ENCODE measurements at places on chromosomes 13 and 19.

- no peak for DNase-seq
Observed at GRCh38 chr19:40335855-40336600, 12.2 kb downstream of the C19orf47 start.

- DNase-seq, result no peak
Observed at GRCh38 chr13:40213779-40214178, 452.7 kb downstream of the FOXO1 start.

GRCh38 chr13:99916366-99917103 is 55.0 kb downstream of the ZIC5 start:
- no peak for DNase-seq

DNA sequence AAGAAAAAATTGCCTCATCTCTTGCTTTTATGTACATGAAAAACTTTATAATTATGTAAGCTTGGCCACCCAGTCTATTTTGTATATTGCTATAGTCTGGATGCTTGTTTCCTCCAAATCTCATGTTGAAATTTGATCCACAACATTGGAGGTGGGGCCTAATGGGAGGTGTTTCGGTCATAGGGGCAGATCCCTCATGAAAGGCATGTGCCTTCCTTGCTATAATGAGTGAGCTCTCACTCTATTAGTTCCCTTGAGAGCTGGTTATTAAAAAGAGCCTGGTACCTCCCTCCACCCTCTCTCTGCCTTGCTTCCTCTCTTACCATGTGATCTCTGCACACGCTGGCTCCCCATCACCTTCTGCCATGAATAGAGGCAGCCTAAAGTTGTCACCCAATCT is 1005.1 kb downstream of the PCDH9 start:
- DNase-seq, result no peak

DNA sequence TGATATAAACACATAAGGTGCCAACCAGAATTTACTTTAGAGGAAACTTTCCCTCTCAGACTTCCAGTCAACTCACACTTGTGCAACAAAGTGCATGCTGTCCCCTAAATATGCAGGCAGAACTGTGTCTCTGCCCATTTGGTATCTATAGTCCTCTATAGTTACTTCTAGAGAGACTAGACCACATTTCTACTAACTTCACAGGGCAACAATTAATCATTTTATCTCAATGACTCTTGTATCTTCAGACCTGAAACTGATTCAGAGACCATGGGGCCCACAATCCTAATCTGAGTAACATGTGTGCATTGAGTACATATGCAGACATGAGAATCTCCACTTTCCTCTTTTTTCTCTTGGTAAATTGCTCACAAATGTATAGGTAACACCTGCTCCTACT is 158.1 kb downstream of the ZNF486 start:
- DNase-seq, result no peak

- DNase-seq, result no peak
Observed at GRCh38 chr13:114151565-114152284, 19.3 kb upstream of the RASA3 start.

DNA sequence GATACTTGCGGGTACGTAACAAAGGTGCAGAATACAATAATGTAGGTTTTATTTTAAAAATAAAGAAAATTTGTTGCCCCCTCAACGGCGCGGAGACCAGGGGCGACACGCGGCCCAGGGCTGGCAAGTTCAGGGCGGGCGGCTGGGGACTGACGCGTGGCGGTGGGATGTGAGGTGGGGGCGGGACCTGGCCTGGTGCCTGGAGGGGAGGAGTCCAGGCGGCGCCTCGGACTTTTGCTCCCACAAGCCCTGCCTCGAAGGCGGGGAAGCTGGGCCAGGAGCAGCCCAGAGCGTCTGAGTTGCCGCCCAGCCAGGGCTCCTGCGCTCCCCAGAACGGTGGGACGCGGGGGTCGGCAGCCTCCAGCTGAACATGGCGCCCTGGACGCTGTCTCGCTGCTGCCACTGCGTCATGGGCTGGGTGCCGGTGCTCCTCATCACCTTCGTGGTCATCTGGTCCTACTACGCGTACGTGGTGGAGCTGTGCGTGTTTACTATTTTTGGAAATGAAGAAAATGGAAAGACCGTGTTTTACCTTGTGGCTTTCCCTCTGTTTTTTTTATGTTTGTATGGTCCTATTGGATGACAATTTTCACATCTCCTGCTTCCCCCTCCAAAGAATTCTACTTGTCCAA is 1122.8 kb upstream of the ATXN8OS start:
- DNase-seq, result no peak

- no peak for DNase-seq
Observed at GRCh38 chr13:38348861-38349389, 726 bp upstream of the UFM1 start.

DNA sequence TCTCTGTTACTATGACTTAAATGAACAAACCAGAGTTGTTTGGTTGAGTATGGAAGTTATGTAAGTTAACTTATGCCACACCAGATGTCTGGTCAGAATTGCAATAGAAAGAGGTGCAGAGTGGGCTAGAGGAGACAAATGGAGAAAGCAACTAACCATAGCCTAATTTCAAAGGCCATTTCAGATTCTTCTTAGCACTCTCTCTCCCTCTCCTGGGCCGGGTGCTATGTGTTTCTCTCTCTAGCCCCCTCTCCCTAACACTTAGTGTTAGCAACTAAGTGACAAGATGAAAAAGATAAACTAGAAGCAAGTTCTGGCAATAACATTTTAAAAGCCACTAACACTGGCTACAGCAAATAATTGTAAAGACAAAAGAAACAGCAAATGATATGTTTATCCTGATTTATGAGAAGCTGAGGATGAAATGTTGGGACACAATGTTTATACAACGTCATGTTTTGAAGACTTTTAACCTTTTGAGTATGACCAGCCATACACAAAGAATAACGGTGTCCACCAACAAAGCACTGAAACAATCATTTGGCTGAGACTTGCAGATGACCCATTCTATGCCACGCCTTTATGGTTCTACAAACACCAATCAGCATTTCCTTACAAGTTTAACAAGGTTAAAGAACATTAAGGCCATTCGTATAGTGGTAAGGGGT is 18.6 kb downstream of the SERPINE3 start:
- DNase-seq, result no peak

DNA sequence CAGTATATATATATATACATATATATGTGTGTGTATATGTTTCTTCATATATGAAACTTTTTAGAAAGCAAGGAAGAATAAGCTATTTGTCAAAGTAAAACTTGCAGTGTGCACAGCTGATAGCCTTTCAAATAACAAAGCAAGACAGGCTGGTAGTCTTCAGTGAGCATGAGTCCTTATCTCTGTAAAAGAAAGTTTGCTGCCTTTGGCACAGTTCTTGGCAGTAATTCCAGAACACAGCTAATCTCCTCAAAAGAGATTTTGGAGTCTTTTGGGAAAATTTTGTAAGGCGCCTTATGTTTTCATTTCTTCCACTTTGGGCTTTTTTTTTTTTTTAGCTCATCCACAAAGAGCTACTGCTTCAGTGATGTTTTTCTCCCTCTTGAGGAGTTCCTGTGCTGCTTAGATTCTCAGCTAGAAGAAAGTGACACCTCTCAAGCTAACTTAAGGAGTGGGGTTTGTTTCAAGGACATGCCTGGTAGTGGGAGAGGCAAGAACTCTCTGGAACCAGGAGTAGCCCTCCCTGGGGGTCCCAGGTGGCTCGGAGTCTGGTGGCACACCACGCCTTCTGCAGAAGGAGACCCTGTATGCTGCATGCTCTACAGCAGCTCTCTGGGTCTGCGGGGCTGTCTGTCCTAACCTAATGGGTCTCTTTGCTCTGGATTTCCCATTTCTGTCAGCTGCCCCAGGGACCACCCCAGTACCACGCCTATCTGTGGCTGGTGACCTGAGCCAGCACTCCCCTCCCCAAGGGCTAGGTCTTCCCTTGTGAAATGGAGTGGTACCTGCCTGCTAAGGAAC is 58.8 kb downstream of the TNFRSF19 start:
- DNase-seq, result no peak

- peak; percentile 80 for DNase-seq
Observed at GRCh38 chr19:15837221-15837731, 21.8 kb upstream of the OR10H1 start.

GRCh38 chr19:6073858-6074708 is 36.2 kb downstream of the RFX2 start:
- DNase-seq, result no peak

GRCh38 chr13:23867027-23867491 is 22.1 kb downstream of the MIPEP start:
- DNase-seq, result no peak

DNA sequence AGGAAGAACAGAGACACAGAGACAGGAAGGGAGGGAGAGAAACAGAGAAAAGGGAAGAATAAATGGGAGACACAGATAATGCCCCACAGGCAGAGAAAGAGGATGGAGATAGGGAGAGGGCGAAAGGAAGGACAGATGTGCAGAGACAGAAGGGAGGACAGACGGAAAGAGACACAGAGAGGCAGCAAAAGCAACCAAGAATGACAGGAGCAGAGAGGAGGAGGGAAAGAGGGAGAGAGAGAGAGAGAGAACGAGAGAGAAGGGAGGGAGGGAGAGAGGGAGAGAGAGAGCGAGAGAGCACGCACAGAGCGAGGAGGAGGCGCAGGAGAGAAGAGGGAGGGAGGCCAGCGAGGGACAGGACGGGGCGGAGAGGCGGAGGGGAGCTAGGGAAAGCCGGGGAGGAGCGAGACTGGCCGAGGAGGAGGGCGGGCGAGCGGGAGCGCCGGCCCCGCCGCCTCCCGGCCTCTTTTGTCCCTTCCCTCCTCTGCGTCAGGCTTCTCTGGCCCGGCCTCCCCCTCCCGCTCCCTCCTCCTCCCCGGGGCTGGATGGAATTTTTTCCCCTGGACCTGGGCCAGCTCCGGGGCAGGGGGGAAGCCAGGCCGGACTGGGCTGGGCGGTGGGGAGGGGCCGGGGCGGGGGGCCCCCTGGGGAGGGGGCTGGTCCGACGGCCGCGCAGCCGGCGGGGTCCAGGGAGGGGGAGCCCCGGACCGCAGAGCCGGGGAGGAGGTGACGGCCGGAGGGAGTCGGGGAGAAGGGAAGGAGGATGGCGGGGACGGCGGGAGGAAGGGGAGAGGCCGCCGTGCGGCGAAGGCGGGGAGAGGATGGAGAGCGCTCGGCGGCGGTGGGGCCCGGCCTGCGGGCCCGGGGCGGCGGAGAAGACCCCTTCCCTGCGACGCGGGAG is 4.2 kb upstream of the SPACA6 start:
- DNase-seq, result peak; percentile 77

GRCh38 chr19:46073268-46073922 is 32.6 kb upstream of the IGFL4 start:
- DNase-seq, result no peak

DNA sequence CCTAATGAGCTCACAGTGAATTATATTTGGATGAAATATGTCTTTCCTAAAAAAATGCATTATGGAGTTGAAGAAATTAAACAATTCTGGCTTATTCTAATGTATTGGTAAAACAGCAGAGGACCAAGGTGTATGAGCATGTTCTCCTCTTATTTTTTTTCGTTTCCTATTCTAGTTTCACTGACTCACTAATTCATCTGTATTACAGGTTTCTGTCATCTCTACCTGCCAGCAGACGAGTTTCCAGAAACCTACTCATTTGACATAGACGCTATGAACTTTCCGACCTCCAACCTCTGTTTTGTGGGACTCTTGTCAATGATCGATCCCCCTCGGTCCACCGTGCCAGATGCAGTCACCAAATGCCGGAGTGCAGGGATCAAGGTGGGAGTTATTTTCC is 20.3 kb downstream of the ATP12A start:
- no peak for DNase-seq

- DNase-seq, result no peak
Observed at GRCh38 chr13:22009937-22010336, 339.1 kb downstream of the FGF9 start.

GRCh38 chr19:8642561-8642960 is 12.1 kb downstream of the NFILZ start:
- DNase-seq, result no peak

- no peak for DNase-seq
Observed at GRCh38 chr13:71603255-71603654, 263.7 kb downstream of the DACH1 start.

DNA sequence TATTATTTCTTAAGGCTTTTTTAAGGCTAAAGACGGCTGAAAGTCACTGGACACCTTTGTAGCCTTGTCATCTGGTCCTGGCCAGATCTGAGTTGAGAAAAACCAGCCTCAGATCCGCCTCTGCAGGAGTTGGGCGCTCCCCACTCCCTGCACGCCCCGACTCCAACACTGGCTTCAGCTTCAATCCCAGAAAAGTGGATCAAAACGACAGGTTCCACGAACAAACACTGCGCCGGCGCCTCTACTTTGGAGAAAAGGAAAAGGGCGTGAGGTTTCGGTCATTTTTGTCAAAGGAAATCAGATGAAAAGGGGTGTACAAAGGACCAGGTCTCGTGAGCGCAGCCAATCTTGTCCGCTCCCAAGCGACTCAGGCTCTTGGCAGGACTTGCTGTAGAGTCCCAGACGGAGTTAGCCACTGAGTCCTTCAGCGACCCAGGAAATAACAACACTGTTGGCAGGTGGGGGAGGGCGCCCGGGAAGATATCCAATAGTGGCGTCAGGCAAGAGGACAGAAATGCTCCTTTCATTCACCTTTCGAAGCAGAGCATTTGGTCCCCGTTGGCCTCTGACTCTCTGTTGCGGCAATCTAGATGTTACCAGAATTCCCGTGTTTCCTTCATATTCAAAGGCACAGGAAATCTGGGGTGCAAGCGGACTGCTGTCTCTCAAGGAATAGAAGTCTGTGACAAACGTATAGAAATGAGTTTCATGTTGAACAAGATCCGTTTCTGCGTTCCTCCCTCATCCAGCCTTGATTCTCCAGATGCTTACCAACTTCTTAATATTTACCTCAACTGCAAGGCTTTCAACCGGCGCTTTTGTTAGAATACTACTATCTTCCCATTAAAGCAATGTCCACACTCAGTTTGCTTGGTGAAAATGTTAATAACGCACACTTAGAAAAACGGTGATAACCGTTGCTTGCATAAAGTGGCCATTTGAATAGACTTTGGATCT is 1.8 kb upstream of the CCNA1 start:
- DNase-seq, result no peak

- no peak for DNase-seq
Observed at GRCh38 chr13:104854007-104854406, 1681.5 kb downstream of the EFNB2 start.

- no peak for DNase-seq
Observed at GRCh38 chr19:12937093-12937926, 1.1 kb upstream of the CALR start.

- DNase-seq, result no peak
Observed at GRCh38 chr19:27925202-27925601, 1287.7 kb downstream of the UQCRFS1 start.

DNA sequence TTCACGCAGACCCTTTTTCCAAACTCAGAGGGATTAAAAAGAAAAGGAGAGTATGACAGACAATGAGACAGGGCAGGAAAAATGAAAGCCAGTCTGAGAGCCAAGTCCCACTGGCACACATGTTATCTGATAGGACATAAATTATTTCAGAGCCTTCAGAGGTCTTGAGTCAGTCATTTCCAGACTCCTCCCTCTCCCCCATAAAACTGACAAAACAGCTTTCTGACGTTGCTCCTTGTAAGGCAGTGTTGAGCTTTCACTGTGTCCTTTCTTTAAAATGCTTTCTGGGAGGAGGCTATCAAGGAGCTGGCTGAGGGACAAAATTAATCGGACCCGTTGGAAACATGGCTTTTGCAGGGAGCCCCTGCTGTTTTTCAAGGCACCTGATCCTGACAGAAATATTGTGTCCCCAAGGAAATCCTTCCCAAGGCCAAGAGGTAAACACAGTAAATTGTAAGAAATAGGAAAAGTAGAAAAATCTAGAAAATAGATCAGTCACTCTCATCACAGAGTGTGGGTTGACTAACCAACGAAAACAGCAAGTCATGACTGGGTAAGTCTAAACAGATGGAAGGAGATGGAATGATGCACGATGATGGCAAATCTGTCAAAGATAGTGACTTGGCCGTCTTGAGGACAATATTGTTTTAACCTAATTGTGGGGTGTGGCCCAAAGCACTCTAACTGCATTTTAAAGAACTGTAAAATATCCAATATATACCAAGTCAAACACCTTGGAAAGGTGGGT is 89.7 kb downstream of the DCT start:
- DNase-seq, result no peak
